CD4-positive, alpha-beta T cell treated with Interferon gamma for 1 hour (primary cell): ENCODE measurements at places on chromosomes 6 and 20.

- DNase-seq: peak; percentile 19
Observed at GRCh38 chr6:139126931-139127330, 7.9 kb upstream of the HECA start.

DNA sequence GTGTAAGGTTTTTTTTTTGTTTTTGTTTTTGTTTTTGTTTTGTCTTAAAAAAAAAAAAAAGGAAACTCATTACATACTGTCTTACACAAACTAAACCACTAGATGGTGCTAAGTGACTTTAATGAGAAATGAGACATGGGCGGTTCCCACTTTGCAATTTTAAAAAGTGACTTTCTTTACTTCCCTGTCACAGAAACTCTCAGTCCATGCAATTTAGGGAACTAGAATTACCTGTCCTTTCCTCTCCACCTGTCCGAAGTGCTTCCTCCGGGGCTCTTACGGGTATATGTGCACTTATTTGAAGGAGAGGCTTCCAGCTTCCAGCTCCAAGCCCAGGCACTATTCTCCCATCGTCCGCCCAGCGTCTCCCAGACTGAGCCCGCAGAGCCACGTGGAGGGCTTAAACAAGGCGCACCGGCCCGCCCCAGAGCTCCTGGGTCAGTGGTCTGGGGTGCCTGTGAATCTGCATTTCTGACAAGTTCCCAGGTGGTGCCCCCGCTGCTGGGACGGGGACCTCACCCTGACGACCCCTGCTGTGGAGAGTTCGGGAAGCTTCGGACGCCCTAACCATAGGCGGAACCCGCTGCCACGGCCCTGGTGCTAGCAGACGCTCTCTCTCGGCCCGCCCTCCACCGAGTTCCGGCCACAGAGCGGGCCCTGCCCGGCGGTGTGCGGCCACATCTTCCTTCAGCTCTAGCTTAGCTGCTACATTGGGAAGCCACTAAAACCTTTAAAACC is 26.1 kb downstream of the BFSP1 start:
- peak; percentile 41 for DNase-seq

GRCh38 chr20:36043892-36044515 is 75.6 kb downstream of the CNBD2 start:
- DNase-seq: no peak

DNA sequence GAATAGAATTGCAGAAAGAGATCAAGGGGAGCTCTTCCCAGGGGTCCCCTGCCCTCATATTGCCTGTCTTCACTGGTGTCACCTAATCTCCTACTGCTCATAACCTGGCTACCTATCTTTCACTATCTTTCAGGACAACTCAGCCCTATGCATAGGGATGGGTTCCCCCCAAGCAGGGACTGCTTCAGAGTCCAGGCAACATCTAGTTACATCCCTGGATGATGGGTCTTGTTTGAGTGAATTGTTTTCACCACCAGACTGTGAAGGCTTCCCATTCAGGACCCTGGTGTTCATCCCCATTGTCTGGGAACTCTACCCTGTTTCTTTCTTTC is 850 bp upstream of the HECA start:
- DNase-seq: no peak

GRCh38 chr6:122302067-122302466 is 97.4 kb upstream of the HSF2 start:
- DNase-seq: no peak

DNA sequence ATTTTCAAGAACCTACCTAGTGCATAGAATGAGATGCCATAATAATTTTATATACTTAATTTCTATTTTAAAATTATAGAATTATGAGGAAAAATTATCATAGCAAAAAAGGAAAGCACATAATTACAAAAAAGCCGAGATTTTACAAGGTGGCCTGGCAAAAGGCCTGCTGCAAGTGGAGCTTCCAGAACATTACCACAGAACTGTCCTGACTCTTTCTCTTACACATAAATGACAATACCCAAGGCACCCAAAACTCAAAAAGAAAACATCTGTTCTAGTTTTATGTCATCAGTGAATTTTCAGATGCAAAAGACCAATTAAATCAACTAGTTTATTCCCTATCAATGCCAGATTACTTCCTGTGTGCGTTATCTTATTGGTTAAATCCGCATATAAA is 74.2 kb downstream of the FILIP1 start:
- DNase-seq: no peak

- no peak for DNase-seq
Observed at GRCh38 chr6:74248966-74249365, 553.0 kb downstream of the CD109 start.

DNA sequence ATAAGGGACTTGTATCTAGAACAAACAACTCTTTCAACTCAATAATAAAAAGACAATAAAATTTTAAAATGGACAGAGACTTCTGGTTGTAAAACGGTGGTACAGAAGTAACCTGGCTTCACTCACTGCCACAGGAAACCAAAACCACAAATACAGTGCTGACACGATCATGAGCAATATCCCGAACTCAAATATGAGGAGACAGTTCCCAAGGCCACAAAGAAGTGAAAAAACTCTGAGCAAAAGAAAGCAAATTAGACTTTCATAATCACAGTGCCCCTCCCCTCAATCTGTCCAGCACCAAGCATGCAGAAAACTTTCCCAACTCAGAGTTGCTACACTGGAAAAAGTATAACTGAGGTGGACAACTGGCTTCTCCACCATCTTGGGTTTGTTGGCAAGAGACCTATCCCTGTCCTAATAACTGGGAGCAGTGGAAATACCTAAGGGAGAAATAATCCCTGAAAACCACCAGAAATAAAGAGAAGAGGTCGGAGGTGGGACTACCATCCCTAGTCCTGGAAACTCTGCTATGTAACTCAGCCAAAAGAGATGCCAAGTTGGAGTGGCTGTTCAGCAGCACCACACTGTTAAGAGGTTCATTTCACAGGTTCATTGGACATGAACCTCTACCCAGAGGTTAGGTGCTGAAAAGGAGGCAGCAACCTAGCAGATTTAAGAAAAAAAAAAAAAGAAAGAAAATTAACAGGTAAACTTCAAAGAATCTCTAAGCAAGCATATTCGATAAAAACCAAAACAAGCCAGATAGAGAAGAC is 55.5 kb downstream of the REV3L start:
- no peak for DNase-seq

DNA sequence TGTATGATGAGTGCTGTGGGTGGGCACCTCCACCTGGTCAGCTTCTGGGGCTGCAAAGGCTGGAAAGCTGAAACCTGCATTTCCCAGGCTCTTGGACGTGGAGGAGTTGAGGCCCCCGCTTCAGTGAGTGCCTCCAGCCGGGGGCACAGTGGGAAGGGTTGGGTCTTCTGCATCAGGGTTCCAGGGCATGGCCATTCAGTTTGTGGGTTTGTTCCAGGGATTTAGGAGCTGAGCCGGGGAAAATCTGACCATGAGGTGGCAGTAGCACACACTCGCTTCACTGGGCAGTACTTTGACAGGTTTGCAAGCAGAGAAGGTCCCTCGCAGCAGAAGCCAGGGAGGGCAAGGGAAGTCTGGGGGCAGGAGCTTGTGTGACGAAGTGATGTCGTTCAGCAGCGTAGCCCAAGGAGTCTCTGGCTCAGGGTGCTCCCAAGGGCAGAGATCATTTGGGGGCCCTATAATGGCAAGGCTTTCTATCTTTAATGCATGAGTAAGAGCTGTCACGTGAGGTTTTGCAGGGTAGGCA is 69.5 kb upstream of the SULF2 start:
- no peak for DNase-seq

DNA sequence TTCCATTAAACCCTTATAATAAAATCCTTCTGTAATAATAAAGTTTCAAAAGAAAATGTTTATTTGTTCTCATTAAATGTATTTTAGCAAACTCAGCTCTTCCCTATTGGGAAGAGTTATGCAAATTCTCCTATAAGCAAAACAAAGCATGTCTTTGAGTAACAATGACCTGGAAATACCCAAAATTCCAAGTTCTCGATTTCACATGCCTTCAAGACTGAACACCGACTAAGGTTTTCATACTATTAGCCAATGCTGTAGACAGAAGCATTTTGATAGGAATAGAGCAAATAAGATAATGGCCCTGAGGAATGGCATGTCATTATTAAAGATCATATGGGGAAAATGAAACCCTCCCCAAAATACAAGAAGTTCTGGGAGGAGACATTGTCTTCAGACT is 3.8 kb downstream of the IL17A start:
- no peak for DNase-seq

DNA sequence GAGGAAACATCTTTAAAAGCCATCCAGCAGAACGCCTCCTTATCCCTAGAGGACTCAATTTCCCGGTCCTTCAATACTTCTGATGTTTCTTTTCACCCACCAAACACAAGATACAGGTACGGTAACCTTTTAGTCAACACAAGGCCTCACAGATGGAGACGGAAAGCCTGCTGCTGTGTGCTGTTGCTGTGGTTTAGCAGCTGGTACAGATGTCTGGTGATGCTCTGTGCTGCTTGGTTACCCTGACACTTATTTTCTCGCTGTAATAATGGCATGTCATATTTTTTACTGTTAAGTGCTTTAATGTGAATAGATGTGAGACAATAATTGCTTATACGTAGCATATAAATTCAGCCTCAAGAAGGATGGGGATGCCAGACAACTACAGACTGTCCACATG is 25.3 kb downstream of the GMDS start:
- DNase-seq: no peak

GRCh38 chr6:14478381-14479225 is 361.0 kb downstream of the CD83 start:
- DNase-seq: no peak

- no peak for DNase-seq
Observed at GRCh38 chr6:43821101-43821886, 51.3 kb downstream of the VEGFA start.

DNA sequence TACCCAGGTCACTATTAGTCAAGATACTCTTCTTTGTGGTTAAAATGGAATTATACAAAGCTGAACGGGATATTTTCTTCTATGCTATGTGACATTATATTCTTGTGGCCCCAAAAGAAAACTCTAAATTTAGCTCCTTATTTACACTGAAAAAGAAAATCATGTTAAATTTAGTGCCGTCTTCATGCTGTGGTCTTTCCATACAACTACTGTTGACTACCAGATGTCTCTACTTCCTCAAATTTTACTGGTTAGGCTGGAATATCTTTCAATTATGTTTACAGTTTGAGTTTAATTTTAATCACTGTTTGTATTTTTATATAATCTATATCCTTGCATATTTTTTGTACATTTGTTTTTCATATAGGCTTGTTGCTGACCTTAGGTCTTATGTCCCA is 95.6 kb upstream of the FOXO3 start:
- no peak for DNase-seq

DNA sequence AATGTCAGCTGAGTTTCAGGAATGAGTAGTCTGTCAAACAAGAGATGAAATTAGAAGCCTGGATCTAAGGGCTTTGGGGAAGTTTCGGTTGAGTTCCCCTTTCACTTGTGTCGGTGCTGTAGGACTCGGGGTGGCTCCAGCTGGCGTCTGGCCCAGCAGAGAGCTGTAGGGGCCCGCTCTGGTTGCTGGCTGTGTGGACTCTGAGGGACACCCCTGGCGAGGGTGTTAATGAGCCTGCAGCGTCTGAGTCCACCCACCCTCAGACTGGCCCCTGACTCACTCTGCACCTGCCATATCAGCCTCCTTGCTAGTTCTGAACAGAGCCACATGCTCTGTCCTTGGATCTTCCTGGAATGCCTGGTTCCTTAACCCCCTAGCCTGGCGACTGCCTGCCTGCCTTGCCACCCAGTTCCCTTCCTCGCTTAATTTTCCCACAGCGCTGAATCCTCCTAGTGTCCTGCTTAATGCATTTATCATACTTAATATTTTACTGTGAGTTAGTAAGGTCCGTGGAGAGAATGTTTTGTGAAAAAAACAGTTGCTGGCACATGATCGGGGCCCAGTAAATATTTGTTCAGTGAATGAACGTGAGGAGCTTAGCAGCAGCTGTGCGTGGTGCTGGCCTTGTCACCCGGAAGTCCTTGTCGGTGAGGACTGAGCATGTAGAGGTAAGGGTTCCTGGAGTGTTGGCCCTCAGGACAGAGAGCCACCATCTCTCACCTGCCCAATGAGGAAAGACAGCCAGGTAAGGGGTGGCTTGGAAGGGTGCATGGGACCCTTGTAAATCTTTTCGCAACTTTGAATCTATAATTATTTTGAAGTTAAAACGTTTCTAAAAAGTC is 1.6 kb downstream of the DNAJC5 start:
- peak; percentile 65 for DNase-seq

GRCh38 chr6:79536585-79536953 is 661 bp downstream of the LCA5 start:
- no peak for DNase-seq

GRCh38 chr6:151136141-151136755 is 103.5 kb upstream of the AKAP12 start:
- DNase-seq: no peak
